Left kidney (tissue), 8 donors: ENCODE measurements at places on chromosomes 6 and 20.

DNA sequence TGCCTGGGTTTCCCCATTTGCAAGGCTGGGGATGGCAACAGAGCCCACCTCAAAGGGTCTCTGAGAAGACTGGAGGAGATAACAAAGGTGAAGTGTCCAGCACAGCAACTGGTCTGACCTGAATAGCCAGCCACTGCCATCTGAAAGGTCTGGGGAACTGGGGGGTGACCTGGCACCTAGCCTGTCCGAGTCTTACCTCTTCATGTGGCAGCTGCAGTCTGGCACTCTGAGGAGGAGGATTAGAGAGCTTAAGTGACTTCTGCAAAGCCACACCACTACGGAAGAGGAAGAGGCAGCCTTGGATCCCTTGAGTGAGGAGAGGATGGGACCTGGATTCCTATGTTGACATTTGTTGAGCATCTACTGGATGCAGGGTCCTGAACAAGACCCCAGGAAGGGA lies 22.2 kb downstream of the C20orf203 start:
- no peak for DNase-seq

DNA sequence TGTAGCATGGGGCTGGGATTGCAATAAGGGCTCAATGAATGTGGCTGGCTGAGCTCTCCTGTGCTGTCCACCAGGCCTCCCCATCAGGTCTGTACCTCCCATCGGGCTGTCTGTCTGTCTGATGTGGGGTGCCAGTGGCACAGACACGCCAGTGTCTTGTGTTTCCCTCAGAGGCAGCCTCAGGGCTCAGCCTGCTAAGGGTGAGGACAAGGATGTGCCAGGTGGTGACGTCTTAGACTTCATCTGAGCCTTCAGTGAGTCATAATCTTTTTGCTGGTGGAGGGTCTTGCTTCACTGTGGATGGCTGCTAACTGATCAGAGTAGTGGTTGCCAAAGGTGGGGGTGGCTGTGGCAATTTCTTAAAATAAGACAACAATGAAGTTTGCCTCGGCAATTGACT lies 194.7 kb downstream of the NRN1 start:
- no peak for DNase-seq

- no peak for DNase-seq
Measured at GRCh38 chr20:16810216-16810615, 62.1 kb downstream of the OTOR start.

GRCh38 chr6:109383438-109383940 lies 1.2 kb upstream of the CD164 start:
- no peak for DNase-seq

GRCh38 chr6:98560418-98560817 lies 274.0 kb upstream of the POU3F2 start:
- DNase-seq, result no peak

DNA sequence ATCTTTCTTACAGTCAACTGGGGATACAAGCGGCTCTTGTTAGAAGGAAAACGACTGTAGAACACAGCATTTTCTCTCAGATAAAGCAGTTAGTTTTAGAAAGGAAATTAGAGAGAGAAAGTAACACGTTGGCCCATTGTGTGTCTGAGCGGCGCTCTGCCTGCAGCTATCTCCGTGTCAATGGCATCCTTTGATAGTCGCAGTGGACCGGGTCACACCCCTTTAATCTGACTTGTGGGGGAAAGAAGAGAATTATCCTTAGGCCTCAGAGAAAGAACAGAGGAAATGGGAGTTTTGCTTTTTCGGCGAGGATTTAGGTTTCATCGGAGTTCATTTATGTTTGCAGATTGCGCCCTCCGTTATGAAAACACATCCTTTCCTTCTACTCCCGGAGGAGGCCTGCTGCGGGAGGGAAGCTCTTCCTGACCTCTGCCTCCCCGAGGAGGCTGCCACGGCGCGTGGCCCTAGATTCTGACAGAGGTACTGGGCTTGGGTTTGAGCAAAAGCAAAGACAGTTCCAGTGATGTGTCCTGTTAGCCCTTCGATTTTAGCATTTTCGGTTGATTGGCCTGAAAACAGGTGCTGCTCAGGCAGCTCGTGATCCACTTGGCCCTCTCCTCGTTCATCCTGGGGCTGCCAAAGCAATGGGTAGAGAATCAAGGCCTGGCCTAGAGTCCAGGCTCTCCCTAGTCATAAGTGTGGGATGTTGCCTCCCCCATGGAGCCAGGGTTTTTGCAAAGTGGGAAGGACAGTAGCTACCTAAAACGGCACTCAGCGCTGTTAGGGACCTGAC lies 74.9 kb downstream of the ZDHHC14 start:
- DNase-seq, result no peak

GRCh38 chr6:40419377-40419776 lies 167.8 kb downstream of the LRFN2 start:
- no peak for DNase-seq

DNA sequence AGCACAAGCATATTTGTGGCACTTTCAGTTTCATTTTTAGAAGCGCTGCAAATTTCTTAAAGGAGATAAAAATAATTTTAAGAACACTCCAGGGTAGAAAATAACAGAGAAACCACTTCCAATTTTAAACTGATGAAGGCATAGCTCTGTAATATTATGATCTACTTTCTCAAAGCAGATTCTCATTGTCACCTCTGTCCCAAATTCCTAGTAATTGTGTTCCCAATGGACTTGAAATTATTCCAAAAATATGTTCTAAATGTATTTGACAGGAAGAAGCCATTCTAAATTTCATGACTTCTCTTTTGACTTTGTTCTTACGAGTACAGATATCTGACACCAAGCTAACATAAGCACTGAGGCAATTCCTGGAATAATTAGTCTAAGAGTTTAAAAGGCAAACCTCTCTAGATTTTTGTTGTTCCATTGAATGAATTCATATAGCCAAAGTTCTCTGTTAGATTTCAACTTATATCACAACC lies 140.2 kb upstream of the CARMIL1 start:
- DNase-seq, result no peak

DNA sequence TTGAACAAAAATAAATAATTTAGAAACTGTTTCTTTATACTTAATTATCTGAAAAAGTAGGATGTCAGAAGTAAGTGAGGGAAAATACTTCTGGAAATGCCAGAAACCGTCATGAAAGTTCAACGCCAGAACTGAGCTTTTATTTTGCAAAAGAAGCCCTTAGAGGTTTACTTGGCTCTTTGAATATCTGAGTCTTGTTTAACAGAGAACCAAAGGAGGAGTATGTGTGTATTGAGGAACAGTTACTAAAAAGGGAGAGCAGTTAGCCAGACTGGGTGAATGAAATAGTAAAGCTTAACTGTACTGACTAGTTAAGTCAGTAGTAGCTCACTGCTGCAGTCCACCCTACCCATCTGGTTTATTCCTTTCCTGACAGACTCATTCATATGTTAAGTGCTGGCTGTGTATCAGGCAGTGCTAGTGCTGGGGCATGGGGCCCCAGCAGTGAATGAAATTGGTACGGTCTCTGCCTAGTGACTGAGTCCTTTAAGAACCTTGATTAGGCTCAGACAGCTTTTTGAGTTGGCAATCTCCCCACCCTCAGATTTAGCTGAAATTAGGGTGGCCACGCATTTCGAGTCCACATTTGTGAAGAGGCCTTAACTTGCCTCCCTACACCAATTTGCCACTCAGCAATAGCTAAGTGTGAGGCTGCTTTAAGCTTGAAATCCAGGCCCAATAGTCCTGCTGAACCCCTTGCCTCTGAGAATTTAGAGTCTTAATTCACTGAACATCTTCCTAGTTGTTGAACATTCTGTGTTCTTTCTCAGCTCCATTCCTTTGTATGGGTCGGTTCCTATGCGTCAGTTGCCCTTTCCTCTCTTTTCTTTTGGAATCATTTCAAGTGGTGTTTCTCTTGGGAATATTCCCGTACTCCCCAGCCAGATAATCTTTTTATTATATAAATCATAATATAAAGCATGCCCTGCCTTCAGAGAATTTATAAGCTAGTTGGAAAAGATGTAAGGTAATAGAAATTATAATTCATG lies 20.2 kb downstream of the MAP3K4 start:
- no peak for DNase-seq

- no peak for DNase-seq
Measured at GRCh38 chr6:24436979-24437378, 34.2 kb downstream of the MRS2 start.

DNA sequence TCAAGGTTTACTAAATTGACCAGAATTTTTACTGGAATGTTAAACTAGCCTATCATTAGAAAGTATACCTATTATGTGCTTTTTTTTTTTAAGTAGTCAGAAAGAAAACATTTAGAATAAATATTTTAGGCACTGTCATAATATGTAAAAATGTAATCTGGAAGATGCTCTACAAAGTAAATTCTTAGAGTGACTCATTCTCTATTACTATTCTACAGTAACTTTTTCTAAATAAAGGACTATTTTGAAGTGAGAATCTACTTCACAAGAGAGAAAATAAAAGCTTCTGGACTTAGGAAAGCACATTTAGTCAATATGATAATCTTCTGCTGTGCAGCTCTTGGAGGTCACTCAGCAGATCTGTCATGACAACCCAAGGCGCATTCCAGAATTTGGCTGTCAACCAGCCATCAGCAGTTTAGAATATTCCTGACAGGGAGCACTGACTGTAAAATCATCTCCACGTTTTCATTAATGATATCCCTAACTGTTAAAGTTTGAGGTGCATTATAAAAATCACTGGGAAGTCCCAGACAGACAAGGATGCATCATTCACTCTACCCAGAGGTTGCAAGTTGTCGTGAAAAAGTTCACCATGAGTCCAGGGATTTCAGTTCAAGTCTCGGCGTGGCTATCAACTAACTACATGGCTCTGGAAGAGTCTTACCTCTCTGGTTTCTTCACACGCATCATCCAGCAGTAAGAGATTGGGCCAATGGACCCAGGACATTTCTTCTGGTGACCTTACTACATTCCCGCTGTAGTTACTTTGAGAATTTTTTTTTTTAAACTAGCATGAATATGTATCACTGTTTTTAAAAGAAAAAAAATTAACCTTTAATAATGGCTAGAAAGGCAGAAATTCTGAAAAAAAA lies 374.9 kb downstream of the GJA1 start:
- DNase-seq, result no peak

- no peak for DNase-seq
Measured at GRCh38 chr6:43426928-43427405, 374 bp upstream of the ABCC10 start.

GRCh38 chr6:164108869-164109769 lies 694.6 kb downstream of the QKI start:
- DNase-seq, result no peak

- DNase-seq, result no peak
Measured at GRCh38 chr6:160427312-160428068, 79.3 kb downstream of the SLC22A3 start.

DNA sequence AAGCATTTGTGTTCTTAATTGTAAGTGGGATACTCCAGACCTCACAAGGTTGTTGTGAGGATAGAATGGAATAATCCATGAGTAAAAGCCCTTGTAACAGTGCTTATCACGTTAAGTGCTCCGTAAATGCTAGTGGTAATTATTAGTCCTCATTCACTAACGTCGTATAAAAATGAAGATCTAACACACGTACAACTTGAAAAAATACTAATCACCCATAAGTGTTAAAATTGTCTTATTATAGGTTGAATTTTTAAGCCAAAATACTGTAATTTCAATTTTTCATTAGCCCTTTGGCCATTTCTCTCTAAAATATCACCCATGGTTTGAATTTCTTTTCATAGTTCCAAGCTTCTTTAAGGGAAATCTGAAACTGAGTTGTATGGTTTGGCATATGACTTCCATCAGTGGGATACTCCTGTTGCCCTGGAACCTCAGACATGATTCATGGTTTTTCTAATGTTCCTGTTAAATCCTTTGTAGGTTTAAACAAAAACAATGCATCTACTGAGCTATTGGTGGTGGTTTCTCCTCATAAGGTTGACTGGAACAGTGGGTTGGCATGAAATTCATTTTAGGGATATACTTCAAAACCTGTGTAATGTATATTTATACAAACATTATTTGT lies 19.1 kb downstream of the XRN2 start:
- DNase-seq, result no peak

GRCh38 chr6:109896341-109896740 lies 81.8 kb upstream of the GPR6 start:
- DNase-seq, result no peak

DNA sequence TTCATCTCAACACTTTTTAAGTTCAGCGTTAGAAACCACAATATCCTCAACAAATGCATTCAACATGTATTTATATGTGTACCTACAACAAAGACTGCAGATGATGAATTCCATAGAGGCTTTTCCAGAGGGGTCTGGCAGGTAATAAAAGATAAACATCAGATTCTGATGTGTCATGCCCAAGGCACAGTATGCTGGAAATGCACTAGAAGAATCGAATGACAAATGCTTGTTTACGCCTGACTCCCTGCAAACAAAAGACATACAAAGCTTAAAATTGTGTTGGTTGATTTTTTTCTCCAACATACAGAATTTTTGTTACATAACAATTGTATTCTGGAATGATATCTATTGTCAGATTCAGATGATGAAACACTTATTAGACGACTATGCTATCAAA lies at the start of gene LGSN:
Gene LGSN, minus strand, starts transcription at position 45 of the 400 bp plus-strand sequence. Its CDS starts 40 bp downstream, at position 5.
- no peak for DNase-seq
